Erythroblast (primary cell): ENCODE measurements at places on chromosomes 7 and 10.

- DNase-seq, result no peak
These were observed 150.8 kb upstream of the NPS start for GRCh38 chr10:127398140-127398970.

DNA sequence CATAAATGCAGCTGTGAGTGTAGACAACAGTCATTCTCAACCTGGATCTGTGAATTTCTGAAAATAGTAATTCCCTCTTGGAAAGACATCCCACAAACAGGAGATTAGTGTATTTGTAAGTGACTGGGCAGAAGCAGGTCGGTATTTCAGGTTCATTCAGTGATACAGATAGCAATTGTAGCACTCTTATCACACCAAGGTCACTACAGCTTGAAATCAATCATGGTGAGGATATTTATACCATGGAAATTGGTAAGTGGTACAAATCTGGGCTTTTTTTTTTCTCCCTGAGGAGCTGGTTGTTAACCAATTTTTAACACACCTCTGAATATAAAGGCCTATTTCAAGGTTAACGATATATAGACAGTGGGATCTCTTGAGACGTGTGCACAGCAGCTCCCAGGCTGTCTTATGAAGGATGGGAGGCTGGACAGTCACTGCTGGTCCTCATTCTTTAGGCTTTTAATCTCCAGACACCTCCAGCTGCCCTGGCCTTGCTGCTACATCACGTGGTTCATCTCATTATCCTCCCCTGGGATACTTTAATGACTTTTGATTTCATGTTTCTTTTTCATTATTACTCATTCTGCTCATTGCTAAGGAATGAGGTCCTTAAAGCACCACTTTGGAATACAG lies 87.1 kb downstream of the ITGA8 start:
- DNase-seq, result no peak

DNA sequence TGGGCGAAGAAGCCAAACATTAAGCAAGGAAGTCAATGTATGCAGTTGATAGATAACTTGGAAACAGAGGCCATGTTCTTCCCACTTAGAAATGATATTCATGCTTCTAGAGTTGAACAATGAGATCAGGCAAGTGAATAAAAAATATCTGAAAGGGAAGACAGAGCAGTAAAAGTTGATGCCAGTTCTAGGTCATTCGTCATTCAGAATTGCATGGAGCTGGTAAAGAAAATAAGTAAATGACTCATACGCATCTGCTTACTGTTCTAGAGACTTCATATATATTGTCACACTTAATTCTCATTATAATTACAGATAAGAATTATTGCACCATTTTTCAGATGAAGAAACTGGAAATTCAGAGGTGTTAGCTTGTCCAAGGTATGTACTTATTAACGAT lies 158.9 kb upstream of the FERD3L start:
- no peak for DNase-seq

DNA sequence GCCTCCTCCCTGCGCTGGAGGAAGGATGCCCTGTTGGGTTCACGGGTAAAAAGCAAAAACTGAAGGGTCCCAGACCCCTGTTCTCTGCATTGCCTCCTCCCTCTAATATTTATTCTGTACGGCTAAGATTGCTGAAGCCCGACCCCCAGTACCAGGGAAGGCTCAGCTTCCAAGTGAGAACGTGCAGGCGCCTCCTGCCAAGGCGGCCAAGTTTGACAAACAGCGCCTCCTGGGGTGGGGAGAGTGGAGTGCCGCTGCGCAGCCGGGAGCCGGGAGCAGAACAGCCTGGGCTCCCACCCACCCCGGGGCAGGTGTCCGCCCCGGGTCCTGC lies 4.7 kb upstream of the EBF3 start:
- DNase-seq, result peak; percentile 49

GRCh38 chr7:114864278-114864677 lies 57.6 kb upstream of the MDFIC start:
- DNase-seq, result no peak

GRCh38 chr7:91922857-91923256 lies 17.8 kb upstream of the AKAP9 start:
- no peak for DNase-seq

- DNase-seq, result no peak
These were observed 33.4 kb downstream of the CCM2 start for GRCh38 chr7:45033261-45033930.

DNA sequence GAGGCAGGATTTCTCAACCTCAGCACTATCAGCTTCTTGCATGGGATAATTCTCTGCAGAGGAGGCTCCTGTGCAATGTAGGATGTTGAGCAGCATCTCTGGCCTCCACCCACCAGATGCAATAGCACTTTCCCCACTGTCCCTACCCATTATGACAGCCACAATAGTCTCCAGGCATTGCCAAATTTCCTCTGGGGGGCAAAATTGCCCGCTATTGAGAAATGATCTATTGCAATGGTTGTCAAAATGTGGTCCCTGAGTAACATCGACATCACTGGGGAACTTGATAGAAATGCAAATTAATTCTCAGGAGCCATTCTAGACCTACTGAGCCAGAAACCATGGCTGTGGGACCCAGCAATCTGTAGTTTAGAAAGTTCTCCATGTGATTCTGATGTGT lies 7.0 kb downstream of the KCNK18 start:
- DNase-seq, result no peak

GRCh38 chr10:59991117-59991516 lies 84.8 kb upstream of the CCDC6 start:
- no peak for DNase-seq

GRCh38 chr10:29611781-29612381 lies 22.9 kb downstream of the SVIL start:
- DNase-seq, result no peak

DNA sequence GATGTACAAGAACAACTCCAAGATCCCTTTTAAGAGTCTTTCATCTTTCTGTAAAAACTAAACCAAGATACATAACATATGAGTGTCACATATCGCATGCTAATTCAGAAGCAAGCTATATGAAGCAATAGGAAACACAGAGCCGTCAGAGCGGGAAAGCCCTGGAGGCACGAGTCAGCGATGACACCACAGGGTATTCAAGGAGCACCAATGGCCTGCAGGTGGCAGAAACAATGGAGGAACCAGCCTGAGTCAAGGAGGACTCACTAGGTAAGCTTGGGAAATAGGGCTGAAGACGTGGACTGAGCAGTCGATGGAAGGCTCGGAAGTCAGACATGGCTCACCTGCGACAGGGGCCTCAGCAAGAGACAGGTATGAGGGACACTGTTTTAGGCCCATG lies 214.4 kb downstream of the FAM107B start:
- peak; percentile 8 for DNase-seq

GRCh38 chr10:93160829-93161228 lies 87.1 kb downstream of the CYP26A1 start:
- DNase-seq, result no peak

DNA sequence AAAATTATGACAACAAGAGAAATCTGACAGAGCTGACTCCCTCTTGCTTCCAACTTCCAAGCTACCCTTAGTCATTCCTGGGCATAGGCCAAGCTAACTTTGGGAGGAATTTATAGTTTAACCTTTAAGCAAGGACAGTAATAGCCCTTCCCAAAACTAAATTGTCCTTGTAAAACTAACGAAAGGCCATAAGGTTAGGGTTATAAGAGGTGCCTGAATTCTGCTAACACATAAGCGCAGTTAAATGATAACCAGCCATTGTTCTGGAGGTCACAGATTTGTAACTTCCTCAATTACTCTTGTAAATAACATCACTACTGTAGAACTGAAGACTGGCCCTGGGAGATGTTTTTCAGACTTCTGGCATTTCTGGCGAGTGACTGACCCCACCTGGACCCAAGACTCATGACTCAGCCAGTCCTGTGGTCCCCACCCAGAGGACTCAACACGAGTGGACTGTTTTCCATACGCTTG lies 481.2 kb downstream of the KCNMA1 start:
- no peak for DNase-seq

DNA sequence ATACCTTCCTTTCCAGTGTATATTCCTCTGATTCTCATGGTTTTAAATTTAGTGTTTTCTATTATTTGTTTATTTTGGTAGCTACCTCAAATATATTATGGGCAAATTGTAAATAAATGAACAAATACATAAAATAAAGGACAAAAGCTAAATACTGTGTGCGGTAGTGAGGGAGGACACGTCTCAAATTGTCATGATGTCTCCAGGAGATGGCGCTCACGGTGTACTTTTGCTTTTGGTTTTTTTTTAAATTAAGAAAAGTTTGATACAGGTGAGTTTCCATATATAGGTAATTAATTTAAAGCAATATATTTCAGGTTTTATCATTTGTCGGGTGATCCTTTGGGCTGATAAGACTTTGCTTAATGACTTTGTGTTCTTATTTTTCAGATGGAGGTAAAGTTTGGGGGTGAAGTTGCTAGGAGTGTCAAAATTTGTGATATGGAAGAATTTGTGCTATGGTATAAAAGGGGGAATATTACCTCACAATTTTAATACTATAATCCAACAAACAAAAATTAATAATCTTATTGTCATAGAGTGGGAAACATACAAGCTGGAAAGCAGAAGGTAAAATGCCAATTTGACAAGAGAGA lies 68.4 kb upstream of the TMEM229A start:
- peak; percentile 1 for DNase-seq

DNA sequence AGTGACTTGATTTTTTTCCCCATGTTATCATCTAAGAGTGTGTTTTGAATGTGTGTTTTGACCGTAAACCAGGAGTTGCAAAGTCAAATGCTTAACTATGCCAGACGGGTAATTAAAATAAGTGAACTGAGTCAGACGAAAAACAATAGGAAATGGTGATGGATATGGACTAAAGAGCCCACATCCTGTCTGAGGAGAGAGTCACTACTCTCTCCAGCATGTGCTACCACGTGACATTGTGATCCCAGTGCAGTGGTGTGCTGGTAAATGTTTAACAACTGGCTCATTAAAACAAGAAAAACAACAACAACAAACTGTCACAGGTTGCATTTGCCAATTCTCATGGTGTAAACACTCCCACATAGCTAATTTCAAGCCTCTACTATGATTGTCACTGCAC lies 164.3 kb downstream of the SUGCT start:
- DNase-seq, result no peak

- DNase-seq, result no peak
These were observed 164.9 kb upstream of the AGR3 start for GRCh38 chr7:17046666-17047065.

DNA sequence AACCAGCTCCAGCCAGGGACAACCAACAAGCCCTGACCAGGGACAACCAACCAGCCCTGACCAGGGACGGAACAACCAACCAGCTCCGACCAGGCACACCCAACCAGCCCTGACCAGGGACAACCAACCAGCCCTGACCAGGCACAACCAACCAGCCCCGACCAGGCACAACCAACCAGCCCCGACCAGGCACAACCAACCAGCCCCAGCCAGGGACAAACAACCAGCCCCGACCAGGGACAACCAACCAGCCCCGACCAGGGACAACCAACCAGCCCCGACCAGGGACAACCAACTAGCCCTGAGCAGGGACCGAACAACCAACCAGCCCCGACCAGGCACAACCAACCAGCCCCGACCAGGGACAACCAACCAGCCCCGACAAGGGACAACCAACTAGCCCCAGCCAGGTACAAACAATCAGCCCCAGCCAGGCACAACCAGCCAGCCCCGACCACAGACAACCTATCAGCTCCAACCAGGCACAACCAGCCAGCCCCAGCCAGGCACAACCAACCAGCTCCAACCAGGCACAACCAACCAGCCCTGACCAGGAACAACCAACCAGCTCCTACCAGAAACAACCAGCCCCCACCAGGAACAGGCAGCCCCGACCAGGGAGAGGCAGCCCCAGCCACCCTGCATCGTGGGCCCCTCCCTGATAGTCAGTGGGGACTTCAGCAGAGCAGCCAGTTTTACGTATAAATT lies 56.4 kb downstream of the PROSER2 start:
- peak; percentile 31 for DNase-seq

DNA sequence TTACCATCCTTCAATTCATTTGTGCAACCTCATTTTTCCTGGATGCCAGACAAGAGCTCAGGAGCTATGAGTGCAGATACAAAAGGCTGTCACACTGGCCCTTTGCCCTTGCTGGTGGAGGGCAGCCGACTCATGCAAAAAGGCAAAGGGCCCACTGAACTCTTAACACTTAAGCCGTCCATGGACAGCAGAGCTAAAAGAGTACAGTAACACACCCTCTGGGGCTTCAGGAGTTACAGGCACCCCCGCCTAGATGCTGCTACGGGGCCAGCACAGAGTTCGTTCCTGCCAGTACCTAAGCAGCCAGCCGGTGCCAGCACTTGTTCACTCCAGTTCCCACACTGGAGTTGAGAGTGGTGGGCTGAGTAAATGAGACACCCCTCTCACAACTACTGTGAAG lies 69.9 kb upstream of the MRLN start:
- no peak for DNase-seq

- DNase-seq, result peak; percentile 18
These were observed 78.4 kb downstream of the RNF216 start for GRCh38 chr7:5702876-5703571.

GRCh38 chr10:55283031-55283430 lies 482.0 kb upstream of the PCDH15 start:
- DNase-seq, result peak; percentile 3

- DNase-seq, result no peak
These were observed 864.8 kb downstream of the GATA3 start for GRCh38 chr10:8919280-8919679.
